Activated naive CD4-positive, alpha-beta T cell (primary cell): ENCODE measurements at places on chromosomes 5 and 9.

DNA sequence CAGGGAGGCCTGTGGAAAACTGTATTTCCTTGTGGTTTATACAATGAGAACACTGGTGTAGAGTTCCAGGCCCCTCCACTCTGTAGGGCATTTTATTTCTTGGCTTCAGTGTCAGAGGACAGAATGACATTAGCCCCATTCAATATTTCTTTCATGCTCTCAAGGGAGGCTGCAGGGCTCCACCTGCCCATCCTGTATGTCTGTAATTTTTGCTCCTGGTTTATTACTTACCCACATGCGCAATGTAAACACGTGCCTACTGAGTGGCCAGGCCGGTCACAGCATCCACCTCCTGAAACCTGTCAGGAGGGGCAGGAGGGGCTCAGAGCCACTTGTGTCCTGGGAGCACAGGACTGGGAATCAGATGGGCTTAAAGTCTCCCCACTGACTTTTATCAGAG, 82.4 kb downstream of the GADD45G start:
- no peak for DNase-seq

DNA sequence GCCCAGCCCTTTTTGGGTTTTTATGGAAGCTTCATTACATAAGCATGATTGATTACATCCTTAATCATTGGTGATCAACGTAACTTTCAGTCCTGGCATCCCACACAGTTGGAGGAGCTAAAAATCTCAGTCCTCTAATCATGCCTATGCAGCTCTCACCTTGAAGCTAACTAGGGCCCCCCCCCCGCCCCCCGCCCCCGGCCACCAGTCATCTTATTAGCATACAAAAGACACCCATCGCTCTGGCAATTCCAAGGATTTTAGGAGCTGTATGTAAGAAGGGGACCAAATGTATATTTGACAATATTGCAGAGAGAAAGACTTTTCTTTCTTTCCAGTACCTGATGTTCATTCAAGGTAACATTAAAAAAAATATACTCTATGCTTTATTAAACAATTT, 19.0 kb downstream of the ENC1 start:
- no peak for DNase-seq

DNA sequence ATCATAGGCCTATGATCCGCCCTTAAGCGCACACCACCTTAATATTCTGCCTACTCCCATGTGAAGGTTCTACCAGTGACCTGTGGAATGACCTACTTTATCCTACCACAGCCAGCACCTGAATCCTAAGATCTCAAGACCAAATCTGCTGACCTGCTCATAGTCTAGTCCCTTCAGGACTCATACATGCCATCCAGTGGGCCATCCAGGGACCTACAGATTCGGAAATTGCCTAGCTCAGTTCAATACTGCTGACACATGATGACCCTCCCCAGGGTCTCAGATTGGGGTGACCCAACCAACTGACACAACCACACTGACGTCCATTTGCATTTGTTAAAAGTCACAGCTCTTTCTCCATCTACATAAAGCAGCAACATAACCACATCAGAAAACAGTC, 443.8 kb upstream of the ST8SIA4 start:
- no peak for DNase-seq

DNA sequence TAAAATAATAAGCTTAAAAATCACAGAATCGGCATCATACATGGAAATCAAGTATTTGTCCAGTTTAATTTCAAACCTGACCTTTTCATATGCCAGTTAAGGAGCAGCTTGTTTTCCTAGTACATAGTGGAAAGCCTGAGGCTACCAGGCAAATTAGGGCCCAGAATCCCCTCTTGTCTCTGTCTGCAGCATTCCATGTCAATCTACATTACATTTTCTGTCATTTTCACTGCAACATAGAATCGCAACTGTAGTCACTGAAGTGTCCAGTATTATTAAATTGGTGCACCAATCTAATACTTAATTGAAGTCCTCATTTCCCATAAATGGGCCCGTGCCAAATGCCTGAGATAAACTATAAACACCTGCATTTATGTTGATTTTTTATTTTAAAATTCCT, 1352.2 kb upstream of the ACO1 start:
- no peak for DNase-seq

GRCh38 chr5:143653256-143653655, 158.7 kb upstream of the HMHB1 start:
- no peak for DNase-seq

DNA sequence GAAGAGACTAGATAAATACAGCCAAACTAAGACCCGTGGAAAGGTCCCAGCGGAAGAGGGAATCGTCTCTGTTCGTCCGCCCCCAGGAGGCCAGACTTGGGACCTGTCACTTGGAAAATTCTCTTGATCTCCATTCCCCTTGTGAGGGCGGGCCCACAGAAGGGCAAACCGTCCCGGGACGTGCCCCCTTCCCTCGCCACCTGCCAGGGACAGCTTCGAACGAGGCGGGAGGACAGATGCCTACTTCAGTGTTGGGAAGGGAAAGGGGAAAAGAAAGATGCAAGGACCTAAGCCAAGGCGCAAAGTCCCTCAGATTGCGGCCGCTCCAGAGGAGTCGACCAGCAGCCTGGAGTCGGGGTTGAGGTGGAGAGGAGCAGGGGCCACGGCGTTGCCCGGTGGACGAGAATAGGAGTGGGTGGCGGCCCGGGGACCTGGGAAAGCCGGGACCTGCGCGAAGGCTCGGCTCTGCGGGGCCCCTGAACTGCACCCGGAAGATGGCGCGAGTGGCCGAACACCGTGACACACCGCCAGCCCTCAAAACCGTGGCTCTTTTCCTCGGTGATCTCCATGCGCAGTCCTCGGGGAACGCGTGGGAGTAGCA, 4.4 kb upstream of the EBF1 start:
- no peak for DNase-seq

- no peak for DNase-seq
Observed at GRCh38 chr9:136171801-136172411, 33.0 kb downstream of the LHX3 start.

- no peak for DNase-seq
Observed at GRCh38 chr5:151363673-151364072, 16.3 kb upstream of the SLC36A2 start.

GRCh38 chr9:96620832-96621269, 1.2 kb upstream of the CDC14B start:
- no peak for DNase-seq

- no peak for DNase-seq
Observed at GRCh38 chr5:37111426-37112382, 137.5 kb downstream of the CPLANE1 start.

GRCh38 chr9:122122903-122123632, 30.0 kb upstream of the TTLL11 start:
- peak; percentile 59 for DNase-seq
